H54 (cell line): ENCODE measurements at places on chromosomes 2 and 18.
A peak's percentile ranks its signal among the peaks of the same experiment; 100 is the strongest.

DNA sequence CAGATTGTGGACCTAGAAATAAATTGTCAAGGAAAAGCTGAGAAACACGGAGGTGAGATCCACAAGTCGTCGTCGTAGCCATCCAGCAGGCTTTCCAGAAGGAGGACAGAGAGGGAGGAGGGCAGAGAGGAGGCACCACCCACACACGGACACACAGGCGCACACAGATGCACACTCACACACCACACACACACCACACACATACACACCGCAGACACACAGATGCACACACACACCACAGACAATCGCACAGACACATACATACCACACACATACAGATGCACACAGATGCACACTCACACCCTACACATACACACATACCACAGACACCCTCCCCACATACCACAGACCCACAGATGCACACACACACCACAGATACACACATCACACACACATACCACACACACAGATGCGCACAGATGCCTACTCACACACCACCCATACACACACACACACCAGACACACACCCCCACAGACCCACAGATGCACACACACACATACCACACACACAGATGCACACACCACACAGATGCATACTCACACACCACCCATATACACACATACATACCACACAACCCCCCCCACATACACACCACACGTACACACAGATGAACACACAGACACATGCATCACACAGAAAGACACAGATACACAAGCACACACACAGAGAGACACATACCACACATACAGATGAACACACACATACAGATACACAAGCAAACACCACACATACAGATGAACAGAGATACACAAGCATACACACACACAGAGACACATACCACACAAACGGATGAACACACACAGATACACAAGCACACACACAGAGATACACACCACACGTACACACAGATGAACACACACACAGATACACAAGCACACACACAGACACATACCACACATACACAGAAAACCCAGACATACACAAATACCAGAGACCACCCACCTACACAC is 12.7 kb upstream of the BOK start:
- no peak for DNase-seq

DNA sequence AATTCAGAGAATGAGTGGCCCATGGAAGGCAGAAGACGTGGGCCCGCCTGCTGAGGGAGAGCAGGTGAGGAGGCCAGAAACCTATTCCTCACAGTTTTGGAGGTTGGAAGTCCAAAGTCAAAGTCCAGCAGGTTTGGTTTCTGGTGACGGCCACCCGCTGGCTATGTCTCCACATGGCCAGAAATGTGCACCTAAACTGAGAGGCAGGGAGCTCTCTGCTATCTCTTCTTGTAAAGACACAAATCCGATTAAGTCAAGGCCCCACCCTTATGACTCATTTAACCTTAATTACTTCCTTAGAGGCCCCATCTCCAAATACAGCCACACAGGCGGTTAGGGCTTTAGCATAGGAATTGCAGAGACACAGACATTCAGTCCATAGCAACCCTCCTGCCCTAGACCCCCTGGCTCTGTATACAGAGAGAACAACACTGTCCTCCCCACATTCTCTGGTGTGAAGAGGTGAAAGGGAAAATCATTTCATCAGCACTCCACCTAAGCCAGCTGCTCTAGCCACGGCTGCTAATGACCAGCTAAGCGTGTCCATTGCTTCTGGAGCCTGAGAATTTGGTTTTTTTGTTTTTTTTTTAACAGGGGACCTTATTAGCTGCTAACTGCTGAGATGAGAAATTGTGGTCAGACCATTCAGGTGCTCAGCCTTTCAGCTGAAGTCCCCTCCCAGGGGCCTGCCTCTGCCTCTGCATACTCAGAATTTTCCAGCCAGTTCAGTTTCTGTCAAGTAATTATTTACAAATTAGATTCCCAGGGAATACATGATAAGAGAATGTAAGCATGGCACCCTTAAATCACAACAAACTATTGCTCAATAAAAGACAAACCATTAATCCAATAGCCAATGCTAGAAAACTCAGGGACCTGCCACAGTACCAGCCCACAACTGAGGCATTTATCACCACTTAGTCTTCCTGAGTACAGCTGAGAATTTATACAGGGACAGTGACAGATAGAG is 368.7 kb upstream of the ID2 start:
- DNase-seq: no peak

GRCh38 chr2:166381-166780 is 97.5 kb downstream of the SH3YL1 start:
- DNase-seq: no peak

- DNase-seq: peak; percentile 61
Measured at GRCh38 chr2:241545106-241545505, 13.4 kb upstream of the BOK start.

- DNase-seq: no peak
Measured at GRCh38 chr2:62472312-62472711, 33.7 kb downstream of the TMEM17 start.
